Stomach (tissue), 19 donors: ENCODE measurements at places on chromosomes 2 and 18. TPM values are rescaled to one million over a fixed set of nuclear protein-coding genes. Genes with fewer than 3 reads are reported as not detected.

ALPP gene
- total RNA-seq, result not detected

DQX1 gene
- total RNA-seq, result 42.6 TPM

SNX17 gene
- total RNA-seq, result 69.6 TPM

ABCB11 gene
- total RNA-seq, result not detected

CYRIA gene
- total RNA-seq, result 12.7 TPM

FBXO48 gene
- total RNA-seq, result 0.55 TPM

CYP27A1 gene
- total RNA-seq, result 11.6 TPM

SCYGR4 gene
- not detected for total RNA-seq

GRCh38 chr18:78679613-78680260, 299.9 kb upstream of the SALL3 start:
- no peaks in the 10 kb centered on the region for H3K4me1 ChIP-seq
- no peak overlapping the region for H3K4me3 ChIP-seq
- H3K27me3 ChIP-seq, result peaks cover 18% of the 10 kb centered on the region
- no peaks in the 10 kb centered on the region for H3K36me3 ChIP-seq
- DNase-seq, result no peak

DNA sequence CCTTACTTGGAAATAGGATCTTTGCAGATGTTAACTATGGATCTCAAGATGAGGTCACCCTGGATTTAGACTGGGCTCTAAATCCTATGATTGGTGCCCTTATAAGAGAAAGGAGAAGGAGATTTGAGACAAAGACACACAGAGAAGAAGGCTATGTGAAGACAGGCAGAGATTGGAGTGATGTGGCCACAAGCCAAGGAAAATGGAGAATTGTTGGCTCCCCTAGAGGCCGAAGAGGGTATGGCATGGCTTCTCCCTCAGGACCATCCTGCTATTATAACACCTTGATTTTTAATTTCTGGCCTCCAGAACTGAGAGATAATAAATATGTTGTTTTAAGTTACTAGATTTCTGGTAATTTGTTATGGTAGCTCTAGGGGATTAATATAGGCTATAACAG, 7.6 kb downstream of the CYBRD1 start:
- no peaks in the 10 kb centered on the region for H3K36me3 ChIP-seq
- no peak overlapping the region for H3K4me3 ChIP-seq
- H3K27me3 ChIP-seq, result no peaks in the 10 kb centered on the region
- H3K4me1 ChIP-seq, result peaks cover 35% of the 10 kb centered on the region

- no peak overlapping the region for H3K4me3 ChIP-seq
- no peak for DNase-seq
- no peak overlapping the region for H3K27ac ChIP-seq
- H3K36me3 ChIP-seq, result no peaks in the 10 kb centered on the region
- H3K27me3 ChIP-seq, result no peaks in the 10 kb centered on the region
- no peaks in the 10 kb centered on the region for H3K4me1 ChIP-seq
Observed at GRCh38 chr18:3081584-3081991, 68.6 kb upstream of the LPIN2 start.

DNA sequence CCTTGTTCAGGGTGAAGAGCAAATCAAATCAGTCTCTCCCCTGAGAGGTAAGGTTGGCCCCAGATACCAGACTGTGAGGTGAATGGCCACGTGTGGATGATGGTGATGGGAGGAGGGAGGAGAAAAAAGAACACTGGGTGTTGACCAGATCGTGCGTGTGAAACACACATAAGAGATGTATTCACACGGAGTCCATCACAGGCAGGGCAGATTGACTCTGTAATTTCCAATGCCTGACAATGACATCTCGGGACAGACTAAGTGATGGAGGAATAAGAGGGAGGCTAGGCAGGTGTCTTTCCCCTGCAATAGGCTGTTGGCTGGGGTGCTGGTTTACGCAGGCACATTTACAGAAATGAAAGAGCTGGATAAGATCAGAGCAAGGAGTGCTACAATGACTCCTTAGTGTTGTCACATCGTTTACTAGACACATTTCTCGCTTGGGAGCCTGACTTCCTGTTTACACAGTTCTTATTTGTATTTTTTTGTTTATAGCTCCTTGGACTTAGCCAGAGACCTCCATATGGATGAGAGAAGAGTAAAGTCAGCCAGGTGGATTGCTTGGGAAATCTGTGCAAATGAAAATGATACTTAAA, 43.1 kb downstream of the CPO start:
- DNase-seq, result no peak
- no peaks in the 10 kb centered on the region for H3K36me3 ChIP-seq
- no peak overlapping the region for H3K4me3 ChIP-seq
- H3K27ac ChIP-seq, result no peak overlapping the region

- H3K4me1 ChIP-seq, result peaks cover 58% of the 10 kb centered on the region
- H3K27ac ChIP-seq, result no peak overlapping the region
- no peak for DNase-seq
- H3K4me3 ChIP-seq, result no peak overlapping the region
Observed at GRCh38 chr2:62221141-62221540, 25.2 kb downstream of the B3GNT2 start.

GRCh38 chr2:207333599-207334300, 168.0 kb upstream of the KLF7 start:
- no peaks in the 10 kb centered on the region for H3K27me3 ChIP-seq
- H3K4me3 ChIP-seq, result no peak overlapping the region
- H3K27ac ChIP-seq, result no peak overlapping the region
- DNase-seq, result no peak
- no peaks in the 10 kb centered on the region for H3K36me3 ChIP-seq

- H3K27ac ChIP-seq, result peak overlapping the region; percentile 86
- no peaks in the 10 kb centered on the region for H3K36me3 ChIP-seq
- peak; percentile 60 for DNase-seq
- no peaks in the 10 kb centered on the region for H3K27me3 ChIP-seq
- no peak overlapping the region for H3K4me3 ChIP-seq
Observed at GRCh38 chr2:102106133-102106556, 36.4 kb upstream of the IL1R1 start.

GRCh38 chr2:150681120-150681804, 193.8 kb upstream of the RND3 start:
- H3K4me1 ChIP-seq, result no peaks in the 10 kb centered on the region
- H3K27ac ChIP-seq, result no peak overlapping the region
- no peaks in the 10 kb centered on the region for H3K36me3 ChIP-seq
- no peak overlapping the region for H3K4me3 ChIP-seq

- no peak overlapping the region for H3K4me3 ChIP-seq
- H3K4me1 ChIP-seq, result no peaks in the 10 kb centered on the region
- H3K36me3 ChIP-seq, result no peaks in the 10 kb centered on the region
- no peak overlapping the region for H3K27ac ChIP-seq
- no peaks in the 10 kb centered on the region for H3K27me3 ChIP-seq
Observed at GRCh38 chr18:12770469-12771219, 67.8 kb downstream of the PSMG2 start.

- H3K27ac ChIP-seq, result no peak overlapping the region
- H3K36me3 ChIP-seq, result no peaks in the 10 kb centered on the region
- no peak overlapping the region for H3K4me3 ChIP-seq
- H3K4me1 ChIP-seq, result no peaks in the 10 kb centered on the region
- H3K27me3 ChIP-seq, result no peaks in the 10 kb centered on the region
Observed at GRCh38 chr2:181389524-181389923, 67.7 kb upstream of the ITGA4 start.

DNA sequence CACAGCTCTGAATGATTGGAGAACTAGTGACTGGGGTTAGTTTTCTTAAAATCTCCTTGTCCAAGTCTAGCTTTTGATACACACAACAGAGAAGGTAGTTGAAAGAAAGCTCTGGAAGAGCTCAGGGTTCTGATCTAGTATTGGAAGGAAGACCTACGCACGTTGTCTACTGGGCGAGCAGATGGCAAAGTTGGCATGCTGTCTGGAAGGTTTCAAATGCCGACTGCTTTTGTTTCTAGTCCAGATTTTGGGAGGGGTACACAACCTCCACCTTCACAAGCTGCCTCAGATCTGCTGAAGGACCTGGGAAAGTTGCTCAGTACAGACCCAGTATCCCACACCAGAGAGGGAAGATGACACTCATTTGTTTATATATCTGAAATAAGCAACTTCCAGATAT, 507.3 kb downstream of the RNF144A start:
- no peaks in the 10 kb centered on the region for H3K36me3 ChIP-seq
- H3K4me1 ChIP-seq, result no peaks in the 10 kb centered on the region
- H3K27ac ChIP-seq, result no peak overlapping the region

GRCh38 chr2:77567723-77568122, 45.5 kb upstream of the LRRTM4 start:
- no peak overlapping the region for H3K4me3 ChIP-seq
- no peaks in the 10 kb centered on the region for H3K27me3 ChIP-seq
- H3K36me3 ChIP-seq, result no peaks in the 10 kb centered on the region
- H3K27ac ChIP-seq, result no peak overlapping the region
- no peaks in the 10 kb centered on the region for H3K4me1 ChIP-seq

DNA sequence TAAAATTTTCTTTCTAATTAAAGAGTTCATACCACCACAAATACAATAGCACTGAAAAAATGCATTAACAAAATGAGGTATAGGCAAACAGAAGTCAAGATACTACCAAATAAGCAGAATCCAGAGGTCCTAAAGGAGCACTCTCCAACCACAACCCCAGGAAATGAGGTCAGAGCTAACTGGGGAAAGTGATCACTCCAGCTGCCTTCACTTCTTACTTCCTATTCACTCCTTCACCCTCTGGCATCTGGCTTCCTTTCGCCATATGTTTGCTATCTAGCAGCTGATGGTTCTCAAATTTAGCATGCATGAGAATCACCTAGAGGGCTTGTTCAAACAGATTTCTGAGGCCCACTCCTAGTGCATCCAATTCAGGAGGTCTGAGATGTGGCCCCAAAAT, 212.6 kb upstream of the ACVR2A start:
- H3K4me3 ChIP-seq, result no peak overlapping the region
- H3K4me1 ChIP-seq, result no peaks in the 10 kb centered on the region
- H3K36me3 ChIP-seq, result no peaks in the 10 kb centered on the region
- DNase-seq, result no peak
- H3K27ac ChIP-seq, result no peak overlapping the region
- no peaks in the 10 kb centered on the region for H3K27me3 ChIP-seq

DNA sequence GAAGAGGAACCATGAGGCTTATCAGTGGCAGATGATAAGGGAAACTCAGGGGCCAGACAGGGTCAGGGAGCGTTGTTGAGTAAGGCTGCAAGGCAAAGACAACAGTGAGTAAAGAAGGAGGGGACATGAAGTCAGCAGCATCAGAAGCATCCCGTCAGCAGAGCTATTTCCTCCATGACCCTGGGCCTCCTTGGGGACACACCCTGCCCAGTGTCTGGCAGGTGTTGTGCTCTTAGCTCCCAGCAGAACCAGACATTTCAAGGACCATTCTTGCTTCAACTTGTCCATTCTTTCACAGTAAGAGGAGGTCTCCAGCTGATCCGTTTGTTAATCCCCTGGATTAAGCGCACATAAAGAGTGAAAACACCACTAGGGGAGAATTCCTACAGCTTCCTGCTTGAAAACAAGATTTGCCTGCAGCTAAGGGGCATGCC, 88.7 kb upstream of the MEIS1 start:
- H3K4me3 ChIP-seq, result no peak overlapping the region
- H3K27ac ChIP-seq, result no peak overlapping the region
- no peaks in the 10 kb centered on the region for H3K27me3 ChIP-seq
- H3K36me3 ChIP-seq, result no peaks in the 10 kb centered on the region
- no peaks in the 10 kb centered on the region for H3K4me1 ChIP-seq
- no peak for DNase-seq

- no peak overlapping the region for H3K4me3 ChIP-seq
- H3K36me3 ChIP-seq, result no peaks in the 10 kb centered on the region
- no peak for DNase-seq
- H3K4me1 ChIP-seq, result no peaks in the 10 kb centered on the region
- H3K27ac ChIP-seq, result no peak overlapping the region
- H3K27me3 ChIP-seq, result no peaks in the 10 kb centered on the region
Observed at GRCh38 chr18:30712383-30712782, 330.2 kb downstream of the DSC3 start.

DNA sequence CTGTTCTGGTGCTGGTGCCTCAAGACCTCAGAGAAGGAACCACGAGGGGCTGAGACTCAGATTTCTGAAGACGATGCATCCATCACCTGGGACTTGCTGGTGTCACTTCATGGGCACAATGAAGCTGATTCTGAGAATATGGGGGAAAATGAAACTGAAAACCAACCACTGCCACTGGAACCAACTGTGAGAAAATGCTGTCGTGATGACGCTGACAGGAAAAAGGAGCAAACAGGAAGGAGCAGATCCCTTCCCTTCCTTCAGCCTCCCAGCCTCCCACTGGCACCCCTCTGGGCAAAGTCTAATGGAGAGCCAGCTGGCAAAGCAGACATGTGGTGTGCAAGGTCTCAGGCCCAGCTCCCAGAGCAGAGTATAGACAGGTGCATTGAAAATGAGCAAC, 109.7 kb downstream of the FOXI3 start:
- no peak overlapping the region for H3K4me3 ChIP-seq
- no peak for DNase-seq
- no peak overlapping the region for H3K27ac ChIP-seq
- H3K27me3 ChIP-seq, result peaks cover 7% of the 10 kb centered on the region
- H3K4me1 ChIP-seq, result no peaks in the 10 kb centered on the region
- no peaks in the 10 kb centered on the region for H3K36me3 ChIP-seq

- H3K36me3 ChIP-seq, result no peaks in the 10 kb centered on the region
- peaks cover 9% of the 10 kb centered on the region for H3K27me3 ChIP-seq
- no peaks in the 10 kb centered on the region for H3K4me1 ChIP-seq
- no peak overlapping the region for H3K4me3 ChIP-seq
Observed at GRCh38 chr2:65688141-65688886, 255.9 kb upstream of the SPRED2 start.

DNA sequence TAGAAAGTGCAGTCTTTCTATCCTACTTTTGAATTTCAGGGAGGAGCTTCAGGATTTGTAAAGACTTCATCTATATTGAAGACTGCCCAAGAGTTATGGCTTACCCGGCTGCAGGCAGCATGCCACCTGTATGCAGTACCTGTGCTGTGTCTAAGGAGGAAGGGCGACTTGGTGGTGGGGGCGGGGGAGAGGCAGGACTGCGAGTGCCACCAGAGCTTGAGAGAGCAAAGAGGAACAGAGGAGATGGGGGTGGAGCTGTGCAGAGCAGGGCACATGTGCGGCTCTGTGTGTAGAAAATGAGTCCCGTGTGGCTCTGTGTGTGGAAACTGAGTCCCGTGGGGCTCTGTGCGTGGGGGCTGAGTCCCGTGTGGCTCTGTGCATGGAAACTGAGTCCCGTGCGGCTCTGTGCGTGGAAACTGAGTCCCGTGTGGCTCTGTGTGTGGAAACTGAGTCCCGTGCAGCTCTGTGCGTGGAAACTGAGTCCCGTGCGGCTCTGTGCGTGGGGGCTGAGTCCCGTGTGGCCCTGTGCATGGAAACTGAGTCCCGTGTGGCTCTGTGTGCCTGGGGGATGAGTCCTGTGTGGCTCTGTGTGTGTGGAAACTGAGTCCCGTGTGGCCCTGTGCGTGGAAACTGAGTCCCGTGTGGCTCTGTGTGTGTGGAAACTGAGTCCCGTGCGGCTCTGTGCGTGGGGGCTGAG, 43.2 kb downstream of the LDLRAD4 start:
- H3K27ac ChIP-seq, result peak overlapping the region; percentile 71
- H3K27me3 ChIP-seq, result no peaks in the 10 kb centered on the region
- H3K4me1 ChIP-seq, result peaks cover 3% of the 10 kb centered on the region
- no peak overlapping the region for H3K4me3 ChIP-seq
- DNase-seq, result no peak

DNA sequence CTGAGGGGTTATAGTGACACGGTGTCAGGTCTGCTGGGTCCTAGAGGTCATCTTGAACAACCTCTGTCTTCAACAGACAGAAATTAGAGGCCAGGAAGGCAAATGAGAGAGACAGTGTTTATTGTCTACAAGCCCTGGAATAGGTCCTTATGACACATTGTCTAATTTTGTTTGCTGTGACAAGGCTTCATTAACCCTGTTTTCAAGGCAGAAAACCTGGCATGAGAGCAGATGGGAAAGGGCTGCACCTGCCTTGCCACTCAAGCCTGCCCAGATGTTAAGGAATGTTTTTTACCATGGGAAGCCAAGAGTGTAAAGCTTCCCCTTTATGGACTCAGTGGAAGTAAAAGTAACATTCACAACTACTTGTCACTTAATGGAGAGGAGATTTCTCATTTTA, 275.3 kb downstream of the KCNS3 start:
- H3K4me3 ChIP-seq, result no peak overlapping the region
- no peaks in the 10 kb centered on the region for H3K4me1 ChIP-seq
- no peaks in the 10 kb centered on the region for H3K36me3 ChIP-seq
- no peak for DNase-seq
